Breast epithelium (tissue), 4 donors: ENCODE measurements at places on chromosomes 13 and 19.
A peak's percentile ranks its signal among the peaks of the same experiment; 100 is the strongest.

- no peak for DNase-seq
Observed at GRCh38 chr13:110097013-110097412, 209.9 kb downstream of the COL4A1 start.

- no peak for DNase-seq
Observed at GRCh38 chr13:33543089-33543459, 257.5 kb upstream of the STARD13 start.

- DNase-seq = no peak
Observed at GRCh38 chr19:3983936-3984583, 1.2 kb downstream of the EEF2 start.

GRCh38 chr13:46134961-46135522 lies 30.2 kb upstream of the CPB2 start:
- peak; percentile 64 for DNase-seq

DNA sequence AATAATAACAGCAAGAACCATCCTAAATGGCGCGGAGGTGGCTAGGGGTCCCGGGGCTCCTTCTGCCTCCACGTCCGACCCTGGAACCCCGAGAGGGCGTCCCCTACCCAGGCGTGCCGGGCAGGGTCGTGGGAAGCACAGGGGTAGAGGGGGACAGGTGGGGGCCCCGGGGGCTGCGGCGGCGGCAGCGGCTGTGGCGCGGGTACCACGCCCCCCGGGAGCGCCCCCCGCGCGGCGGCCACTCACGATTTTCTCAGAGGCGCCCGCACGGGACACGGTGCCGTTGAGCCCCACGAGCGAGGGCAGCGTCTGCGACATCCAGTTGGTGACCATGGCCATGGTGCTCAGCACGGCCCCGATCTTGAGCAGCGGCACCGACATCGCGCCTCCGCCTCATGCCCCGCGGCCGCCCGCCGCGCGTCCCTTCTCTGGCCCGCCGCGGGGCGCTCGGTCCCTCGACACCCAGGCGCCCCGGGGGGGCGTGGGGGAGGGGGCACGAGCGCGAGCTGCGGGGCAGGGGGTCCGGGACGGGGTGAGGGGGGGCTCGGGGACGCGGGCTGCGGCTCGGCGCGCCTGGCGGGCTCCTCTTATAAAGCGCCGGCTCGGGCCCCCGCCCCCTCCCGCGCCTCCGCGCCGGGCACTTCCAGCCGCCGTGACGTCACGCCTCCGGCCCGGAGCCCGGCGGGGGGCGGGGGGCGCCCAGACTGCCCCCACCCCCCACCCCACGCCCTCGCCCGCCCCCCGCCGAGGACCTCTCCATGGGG lies 22.9 kb downstream of the OLFM2 start:
- no peak for DNase-seq
